Right ventricle myocardium inferior (tissue), 1 donor: ENCODE measurements at places on chromosomes 3 and 15.

GRCh38 chr3:43259626-43260025 is 26.7 kb upstream of the SNRK start:
- no peak for DNase-seq

GRCh38 chr15:25695875-25696760 is 167.0 kb downstream of the ATP10A start:
- DNase-seq, result no peak

DNA sequence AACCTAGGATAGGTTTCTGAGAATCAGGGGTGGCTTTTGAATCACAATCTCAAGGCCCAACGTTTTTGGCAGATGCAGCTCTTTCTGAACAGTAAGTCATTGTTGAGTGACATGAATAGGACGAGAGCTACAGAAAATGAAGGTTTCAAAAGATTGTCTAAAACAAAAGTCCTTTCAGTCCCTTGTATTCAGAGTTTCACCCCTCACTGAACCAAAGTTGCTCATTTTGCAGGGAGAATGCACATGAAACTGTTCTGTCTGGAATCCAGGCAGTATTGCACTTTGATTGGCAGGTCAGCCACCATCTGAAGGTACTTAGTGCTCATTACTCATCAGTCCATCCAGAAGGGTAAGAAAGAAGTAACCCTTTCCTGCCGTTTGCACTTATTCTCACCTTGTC is 24.1 kb upstream of the RASGRP1 start:
- no peak for DNase-seq

DNA sequence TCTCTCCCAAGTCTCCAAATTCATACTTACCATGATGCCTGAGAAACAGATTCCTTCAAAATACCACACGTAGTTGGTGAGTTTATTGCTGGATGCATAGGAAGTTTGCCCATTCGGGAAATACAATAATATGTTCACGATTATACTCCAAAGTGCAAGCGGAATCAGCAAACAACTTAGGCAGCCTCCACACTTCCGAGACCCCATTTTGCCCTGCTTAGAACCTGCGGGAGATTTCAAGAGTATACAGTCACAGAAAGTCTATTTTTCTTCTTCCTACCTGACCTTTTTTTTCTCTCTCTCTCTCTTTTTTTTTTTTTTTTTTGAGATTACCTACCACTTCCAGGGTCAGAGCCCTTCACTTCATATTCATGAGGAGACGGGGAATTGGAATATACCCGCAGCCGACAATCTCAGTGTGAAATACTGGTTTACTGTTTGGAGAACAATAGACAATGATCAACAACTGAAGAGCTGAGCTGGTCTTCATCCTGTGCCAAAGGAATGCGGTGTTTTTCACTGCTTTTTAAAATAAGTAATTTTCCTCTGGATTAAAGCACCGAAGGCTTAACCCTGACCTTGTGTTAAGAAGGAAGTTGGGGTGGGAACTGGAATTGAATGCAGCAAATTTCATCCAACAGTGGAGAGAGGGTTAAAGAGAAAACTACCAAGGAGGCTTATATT is at the start of gene TM4SF18:
Gene TM4SF18 (minus strand): TSS at position 461 of the 684 bp plus-strand sequence. CDS start 254 bp downstream, at position 207.
- DNase-seq, result no peak

DNA sequence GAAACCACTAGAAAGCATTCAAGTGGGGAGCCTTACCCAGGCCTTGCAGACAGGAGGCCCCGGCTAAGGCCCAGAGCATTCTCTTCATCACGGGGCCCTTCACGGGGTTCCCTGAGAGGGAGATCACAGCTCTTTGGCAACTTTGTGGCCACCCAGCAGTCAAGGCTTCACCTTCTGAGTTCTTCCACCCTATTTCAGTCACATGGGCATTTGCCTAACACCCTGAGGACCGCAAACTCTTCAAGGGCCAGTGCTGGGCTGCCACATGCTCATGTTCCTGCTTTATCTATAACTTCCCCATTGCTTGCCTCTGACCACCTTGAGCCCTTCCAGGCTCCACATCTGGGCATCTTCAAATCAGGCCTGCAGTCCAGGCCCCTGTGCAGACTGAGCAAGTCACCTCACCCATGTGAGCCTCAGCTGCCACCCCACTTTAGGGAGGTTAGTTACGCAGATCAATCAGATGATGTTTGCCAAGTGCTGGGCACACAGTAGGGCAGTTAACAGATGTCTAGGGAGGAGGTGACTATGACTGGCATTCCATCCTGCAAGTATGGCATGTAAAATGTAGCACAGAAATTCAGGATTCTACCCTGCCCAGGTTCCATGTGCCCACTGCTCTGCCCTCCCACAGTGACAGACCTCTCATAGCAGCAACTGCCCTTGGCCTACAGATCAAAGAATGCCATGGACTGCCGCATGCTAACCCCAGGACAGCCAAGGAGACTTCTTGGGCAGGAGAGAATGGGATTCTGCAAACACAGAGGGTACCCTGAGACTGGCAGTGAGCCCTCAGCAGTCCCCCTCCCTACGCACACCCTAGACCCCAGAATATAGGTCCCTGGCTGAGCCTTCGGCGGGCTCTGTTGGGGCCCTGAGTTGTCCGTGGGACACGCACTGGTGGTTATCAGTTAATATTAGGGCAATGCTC is 37.6 kb upstream of the ZNF710 start:
- DNase-seq, result peak; percentile 82

- DNase-seq, result peak; percentile 92
These were observed 925 bp upstream of the PSTPIP1 start for GRCh38 chr15:76994001-76994400.
